ENCODE measurements at places on chromosomes 6 and 20. TPM values are rescaled to one million over a fixed set of nuclear protein-coding genes. Genes with fewer than 3 reads are reported as not detected.
A peak's percentile ranks its signal among the peaks of the same experiment; 100 is the strongest.

- no peak overlapping the region for H3K27ac ChIP-seq
- no peak overlapping the region for H3K4me3 ChIP-seq
- H3K4me1 ChIP-seq: no peaks in the 10 kb centered on the region
- DNase-seq: no peak
Observed at GRCh38 chr20:22507240-22507961, 77.0 kb downstream of the FOXA2 start.

- DNase-seq: no peak
- H3K4me3 ChIP-seq: no peak overlapping the region
- peaks cover 19% of the 10 kb centered on the region for H3K4me1 ChIP-seq
- H3K27me3 ChIP-seq: no peaks in the 10 kb centered on the region
Observed at GRCh38 chr6:108799791-108800190, 48.4 kb upstream of the ARMC2 start.

DNMT3B gene
- total RNA-seq: 2.6 TPM

GRCh38 chr6:126054802-126055201 is 68.5 kb downstream of the TRMT11 start:
- H3K36me3 ChIP-seq: peaks cover 35% of the 10 kb centered on the region
- no peaks in the 10 kb centered on the region for H3K4me1 ChIP-seq
- no peak for DNase-seq

GRCh38 chr6:38695227-38695900 is 7.6 kb downstream of the GLO1 start:
- H3K36me3 ChIP-seq: peaks cover 57% of the 10 kb centered on the region
- no peak overlapping the region for H3K4me3 ChIP-seq
- H3K4me1 ChIP-seq: peaks cover 11% of the 10 kb centered on the region
- H3K27me3 ChIP-seq: no peaks in the 10 kb centered on the region
- H3K27ac ChIP-seq: no peak overlapping the region
- DNase-seq: no peak

PROCR gene
- 4.4 TPM for total RNA-seq

SMIM13 gene
- 15.9 TPM for total RNA-seq

- no peak for DNase-seq
- no peaks in the 10 kb centered on the region for H3K27me3 ChIP-seq
- no peak overlapping the region for H3K27ac ChIP-seq
- H3K4me3 ChIP-seq: no peak overlapping the region
- no peaks in the 10 kb centered on the region for H3K36me3 ChIP-seq
- H3K4me1 ChIP-seq: peaks cover 4% of the 10 kb centered on the region
Observed at GRCh38 chr6:107612762-107613415, 123.0 kb downstream of the SOBP start.

GRCh38 chr20:2932498-2932897 is 59.2 kb downstream of the PTPRA start:
- peaks cover 12% of the 10 kb centered on the region for H3K36me3 ChIP-seq
- H3K4me1 ChIP-seq: peaks cover 2% of the 10 kb centered on the region

GRCh38 chr6:119739769-119740168 is 390.2 kb upstream of the MAN1A1 start:
- no peak overlapping the region for H3K27ac ChIP-seq
- no peak for DNase-seq
- H3K4me3 ChIP-seq: no peak overlapping the region

DNA sequence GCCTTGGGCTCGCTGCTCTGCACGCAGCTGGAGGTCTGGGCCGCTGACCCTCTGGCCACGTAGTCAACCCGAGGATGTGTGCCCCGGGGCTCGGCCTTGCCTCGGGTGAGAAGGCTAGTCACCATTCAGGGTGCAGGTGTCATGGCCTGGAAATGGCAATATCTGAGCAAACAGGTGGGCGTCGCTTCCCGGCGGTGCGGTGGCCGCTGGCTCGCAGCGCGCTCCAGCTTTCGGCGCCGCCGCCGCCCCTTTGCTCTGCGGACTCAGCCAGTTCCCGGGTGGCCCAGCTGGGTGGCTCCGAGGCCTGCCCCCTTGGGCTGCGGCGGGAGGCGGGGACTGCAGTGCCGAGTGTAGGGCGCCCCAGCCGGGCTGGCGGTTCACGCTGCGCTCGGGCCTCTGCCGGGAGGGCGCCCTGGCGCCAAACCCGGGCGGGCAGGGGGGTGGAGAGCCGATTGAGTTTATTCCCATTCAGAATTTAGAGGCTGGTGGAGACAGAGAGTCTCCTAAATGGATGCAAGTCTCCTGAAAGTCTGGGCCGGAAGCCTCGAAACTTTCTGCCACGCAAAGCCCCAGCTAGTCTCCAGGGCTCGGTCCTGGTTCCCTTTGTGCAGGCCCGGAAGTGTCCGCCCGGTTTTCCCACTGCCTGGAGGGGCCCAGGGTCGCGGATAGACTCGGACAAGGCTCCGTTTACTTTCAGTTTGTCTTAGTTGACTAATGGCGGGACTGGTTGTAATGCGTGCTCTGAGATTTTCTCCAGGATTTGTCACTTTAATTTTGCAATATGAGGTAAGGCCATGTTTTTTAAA is 11.3 kb upstream of the TFAP2A start:
- peaks cover 89% of the 10 kb centered on the region for H3K27me3 ChIP-seq
- H3K4me1 ChIP-seq: peaks cover 21% of the 10 kb centered on the region
- H3K4me3 ChIP-seq: peak overlapping the region; percentile 48
- no peak for DNase-seq

GABRR1 gene
- not detected for total RNA-seq

- no peak overlapping the region for H3K4me3 ChIP-seq
- H3K36me3 ChIP-seq: peaks cover 22% of the 10 kb centered on the region
- H3K4me1 ChIP-seq: peaks cover 6% of the 10 kb centered on the region
- H3K27me3 ChIP-seq: no peaks in the 10 kb centered on the region
- no peak for DNase-seq
Observed at GRCh38 chr20:62196286-62196685, 13.5 kb downstream of the MTG2 start.

GRCh38 chr20:21294755-21295154 is 8.4 kb upstream of the XRN2 start:
- DNase-seq: no peak
- no peaks in the 10 kb centered on the region for H3K36me3 ChIP-seq
- no peak overlapping the region for H3K27ac ChIP-seq
- H3K4me3 ChIP-seq: no peak overlapping the region

GRCh38 chr6:41937472-41937860 is 4.1 kb downstream of the CCND3 start:
- H3K4me3 ChIP-seq: peak overlapping the region; percentile 100
- H3K27ac ChIP-seq: peak overlapping the region; percentile 92
- H3K27me3 ChIP-seq: no peaks in the 10 kb centered on the region
- peaks cover 61% of the 10 kb centered on the region for H3K4me1 ChIP-seq
- DNase-seq: no peak
- peaks cover 67% of the 10 kb centered on the region for H3K36me3 ChIP-seq

KPNA5 gene
- 11.5 TPM for total RNA-seq

DNA sequence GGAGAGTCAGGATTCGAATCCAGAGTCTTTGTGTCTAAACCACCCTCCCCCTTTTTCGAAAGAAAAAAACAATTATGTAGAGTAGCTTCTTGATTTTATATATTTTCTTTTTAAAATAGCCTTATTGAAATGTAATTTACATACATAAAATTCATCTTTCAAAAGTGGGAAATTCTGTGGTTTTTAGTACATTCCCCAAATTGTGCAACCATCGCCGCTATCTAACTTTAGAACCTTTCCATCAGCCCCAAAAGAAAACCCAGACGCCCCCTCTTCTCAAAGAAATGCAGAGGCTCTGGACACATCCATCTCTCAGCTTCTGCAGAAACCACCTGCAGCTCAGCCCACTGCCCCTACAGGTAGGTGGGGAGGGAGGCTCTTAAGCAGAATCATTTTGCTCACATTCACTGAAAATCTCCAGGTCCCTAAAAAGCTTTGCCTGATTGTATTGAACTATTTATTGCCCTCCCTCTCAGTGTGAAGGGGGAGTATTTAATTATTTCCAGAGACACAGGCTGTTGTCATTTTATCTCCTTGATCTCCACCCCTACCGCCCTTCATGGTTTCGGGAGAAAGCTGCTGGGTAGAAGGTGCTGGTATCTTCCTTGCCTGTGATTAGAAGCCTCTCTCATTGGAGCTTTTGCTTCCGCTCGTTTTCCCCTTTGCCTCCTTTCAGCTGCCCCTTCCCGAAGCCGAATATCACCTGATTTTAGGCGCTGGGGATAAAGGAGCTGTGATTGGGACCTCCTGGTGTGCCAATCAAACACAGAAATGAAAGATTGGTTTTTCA is 68.7 kb upstream of the KCNG1 start:
- H3K36me3 ChIP-seq: no peaks in the 10 kb centered on the region
- peaks cover 74% of the 10 kb centered on the region for H3K27me3 ChIP-seq
- H3K4me1 ChIP-seq: peaks cover 12% of the 10 kb centered on the region
